ENCODE measurements at places on chromosomes 5 and 9.

GRCh38 chr9:73199448-73199847, 47.8 kb downstream of the ANXA1 start:
- no peak for ATAC-seq

GRCh38 chr9:38344566-38345324, 47.8 kb upstream of the ALDH1B1 start:
- no peak for ATAC-seq

GRCh38 chr5:17431272-17432050, 66.6 kb upstream of the TAF11L2 start:
- no peak for ATAC-seq

DNA sequence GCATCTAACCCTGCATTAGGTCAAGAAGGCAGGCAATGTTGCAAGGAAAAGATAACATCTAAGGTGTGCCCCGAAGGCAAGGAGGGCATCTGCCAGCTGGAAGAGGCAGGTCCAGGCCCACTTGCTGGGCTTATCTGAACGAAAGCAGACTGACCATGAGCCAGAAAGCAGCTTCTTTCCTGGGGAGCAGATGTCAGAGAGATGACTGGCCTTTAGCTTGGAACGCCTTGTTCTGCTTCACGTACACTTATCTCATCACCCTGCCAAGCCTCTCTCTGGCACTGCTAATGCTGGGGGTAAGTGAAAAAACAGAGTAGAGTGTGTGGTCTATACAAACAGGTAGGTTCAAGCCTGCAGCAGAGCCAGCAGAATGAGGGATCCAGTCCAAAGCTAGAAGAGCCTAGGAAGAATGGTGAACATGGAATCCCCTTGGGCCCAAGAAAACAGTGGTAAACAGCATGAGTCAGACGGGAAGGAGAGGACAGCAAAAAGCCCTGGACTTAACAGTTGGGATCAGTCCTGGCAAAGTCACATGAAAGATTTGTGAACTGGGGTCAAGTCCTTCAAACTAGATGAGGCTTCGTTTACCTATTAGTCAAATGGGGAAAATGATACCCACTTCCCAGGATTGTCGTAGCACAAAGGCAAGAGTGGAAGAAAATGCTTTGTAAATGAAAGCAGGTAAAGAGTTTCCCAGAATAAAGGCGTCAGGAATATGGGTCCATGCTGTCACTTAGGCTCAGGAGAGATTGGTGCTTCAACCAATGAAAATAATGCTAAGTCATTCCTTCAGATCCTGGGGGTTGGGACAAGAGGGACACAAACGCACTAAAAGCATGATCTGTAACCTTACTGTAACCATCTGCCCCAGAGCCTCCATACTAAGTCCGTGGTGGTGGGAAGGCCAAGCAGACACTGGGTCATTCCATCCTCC, 200.9 kb downstream of the SLIT3 start:
- peak; percentile 21 for ATAC-seq

DNA sequence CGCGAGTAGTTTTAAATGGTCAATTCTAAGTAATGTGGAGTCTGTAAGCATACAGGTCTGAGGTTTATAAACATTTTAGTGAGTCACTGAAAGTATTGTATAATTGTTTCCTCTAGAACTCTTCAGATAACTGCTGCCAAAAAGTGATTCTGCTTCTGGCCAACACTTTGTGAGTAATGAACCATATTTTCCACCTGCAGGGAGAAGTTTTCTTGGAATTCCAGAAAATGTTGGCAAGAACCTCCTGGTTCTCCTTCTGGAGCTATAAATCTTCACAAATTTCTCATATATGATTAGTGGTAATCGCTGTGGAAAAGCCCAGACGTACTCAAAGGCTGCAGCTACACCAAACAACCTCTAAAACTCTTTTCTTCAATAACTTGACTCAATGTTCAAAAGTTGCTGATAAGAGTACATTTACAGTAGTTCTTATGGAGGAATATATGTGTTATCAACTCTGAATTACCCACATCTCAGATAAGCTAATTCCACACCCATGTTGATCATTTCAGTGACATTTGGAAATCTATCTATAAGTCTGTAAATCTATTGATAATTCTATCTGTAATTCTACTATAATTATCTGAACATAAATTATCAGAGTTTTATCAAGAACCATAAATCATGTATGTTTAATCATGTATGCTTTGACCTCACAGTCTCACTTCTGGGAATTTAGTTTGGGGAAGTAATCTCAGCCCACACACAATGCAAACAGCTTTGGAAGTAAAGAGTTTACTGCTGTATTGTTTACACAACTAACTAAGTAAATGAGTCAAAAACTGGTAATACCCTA, 74.1 kb downstream of the FNBP1 start:
- peak; percentile 91 for ATAC-seq

- no peak for ATAC-seq
Observed at GRCh38 chr5:67195406-67196275, 958 bp downstream of the CD180 start.

DNA sequence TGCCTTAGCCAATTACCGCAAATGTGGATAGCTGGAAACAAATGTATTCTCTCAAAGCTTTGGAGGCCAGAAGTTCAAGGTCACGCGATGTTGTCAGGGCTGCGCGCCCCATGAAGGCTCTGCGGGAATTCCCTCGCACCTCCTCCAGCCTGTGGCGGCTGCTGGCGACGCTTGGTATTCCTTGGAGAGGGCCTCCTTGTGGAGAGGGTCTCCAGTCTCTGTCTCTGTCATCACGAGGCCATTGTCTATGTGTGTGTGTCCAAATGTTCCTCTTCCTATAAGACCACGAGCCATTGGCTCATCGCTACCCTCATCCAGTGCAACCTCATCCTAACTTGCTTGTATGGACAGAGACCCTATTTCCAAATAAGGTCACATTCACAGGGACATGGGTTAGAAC, 97.5 kb downstream of the ANKRD33B start:
- ATAC-seq, result no peak

GRCh38 chr5:110968246-110969005, 103.1 kb upstream of the TSLP start:
- no peak for ATAC-seq

- no peak for ATAC-seq
Observed at GRCh38 chr9:35277628-35278359, 116.0 kb downstream of the UNC13B start.

GRCh38 chr9:28407351-28407750, 834.1 kb upstream of the C9orf72 start:
- no peak for ATAC-seq

DNA sequence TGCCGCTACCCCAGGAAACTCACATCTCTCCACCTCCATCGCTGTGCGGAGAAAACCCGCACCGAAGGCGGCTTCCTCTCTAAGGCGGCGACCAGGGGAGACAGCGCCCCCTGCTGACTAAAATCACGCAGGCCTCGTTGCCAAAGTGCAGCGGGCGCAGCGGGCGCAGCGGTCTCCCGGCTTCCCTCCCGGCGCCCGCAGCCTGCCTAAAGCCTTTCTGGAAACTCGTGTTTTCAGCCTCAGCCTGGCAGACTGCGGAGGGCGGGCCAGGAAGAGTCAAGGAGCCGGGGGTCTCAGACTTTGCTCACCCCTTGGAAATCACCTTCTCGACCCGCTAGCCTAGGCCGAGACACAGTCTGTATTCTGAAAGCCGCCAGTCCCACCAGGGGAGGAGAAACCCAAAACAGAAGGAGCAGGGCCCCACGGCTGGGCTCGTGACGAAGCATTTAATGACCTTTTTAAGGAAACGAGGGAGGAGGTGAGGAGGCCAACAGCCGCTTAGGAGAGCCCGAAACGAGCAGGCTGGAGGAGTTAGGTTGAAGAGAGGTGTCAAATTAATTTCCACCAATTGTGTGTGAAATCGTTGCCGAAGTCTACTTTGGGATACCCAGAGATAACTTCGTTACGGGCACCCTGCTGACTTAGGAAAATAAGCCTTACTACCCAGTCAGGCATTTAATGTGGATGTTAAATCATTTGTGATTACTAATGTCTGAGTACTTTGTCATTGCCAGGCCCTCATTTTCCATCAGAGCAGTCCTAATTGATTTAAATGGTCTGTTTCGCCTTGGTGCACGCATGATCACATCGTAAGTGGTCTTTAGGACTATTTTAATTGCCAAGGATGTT, 7.3 kb upstream of the FOXB2 start:
- ATAC-seq, result peak; percentile 90

DNA sequence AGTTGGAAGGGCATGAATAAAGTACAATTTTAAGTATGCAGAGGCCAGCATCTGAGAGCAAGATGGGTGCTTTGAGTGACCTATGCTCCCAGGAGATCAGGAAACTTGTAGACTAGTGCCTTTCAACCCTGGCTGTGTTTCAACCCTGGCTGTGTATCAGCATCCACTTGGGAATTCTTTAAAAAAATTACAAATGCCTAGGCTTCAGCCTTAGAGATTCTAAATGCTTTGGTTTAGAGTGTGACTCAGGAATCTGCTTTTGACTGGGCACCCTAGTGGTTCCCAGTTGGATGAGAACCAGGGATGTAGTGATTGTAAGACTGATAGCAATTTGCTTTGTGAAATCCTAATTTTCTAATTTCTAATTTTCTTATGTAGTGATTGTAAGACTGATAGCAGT, 65.6 kb downstream of the RALGPS1 start:
- no peak for ATAC-seq

- no peak for ATAC-seq
Observed at GRCh38 chr5:145236127-145236526, 599.0 kb downstream of the PRELID2 start.

DNA sequence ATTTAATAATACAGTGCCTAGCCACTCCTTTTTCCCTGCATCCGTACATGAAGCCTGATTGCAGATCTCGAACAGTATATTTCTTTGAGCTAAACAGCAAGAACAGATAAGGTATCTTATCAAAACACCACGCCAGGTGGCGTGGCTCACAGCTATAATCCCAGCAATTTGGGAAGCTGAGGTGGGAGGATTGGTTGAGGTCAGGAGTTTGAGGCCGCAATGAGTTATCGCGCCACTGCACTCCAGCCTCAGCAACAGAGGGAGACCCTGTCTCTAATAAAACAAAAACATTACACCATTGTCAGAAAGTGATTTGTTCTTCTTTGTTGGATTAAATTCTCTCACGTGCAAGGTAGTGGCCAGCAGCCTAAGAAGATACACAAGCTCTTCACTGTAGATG, 291.2 kb upstream of the DMRT1 start:
- ATAC-seq, result no peak

DNA sequence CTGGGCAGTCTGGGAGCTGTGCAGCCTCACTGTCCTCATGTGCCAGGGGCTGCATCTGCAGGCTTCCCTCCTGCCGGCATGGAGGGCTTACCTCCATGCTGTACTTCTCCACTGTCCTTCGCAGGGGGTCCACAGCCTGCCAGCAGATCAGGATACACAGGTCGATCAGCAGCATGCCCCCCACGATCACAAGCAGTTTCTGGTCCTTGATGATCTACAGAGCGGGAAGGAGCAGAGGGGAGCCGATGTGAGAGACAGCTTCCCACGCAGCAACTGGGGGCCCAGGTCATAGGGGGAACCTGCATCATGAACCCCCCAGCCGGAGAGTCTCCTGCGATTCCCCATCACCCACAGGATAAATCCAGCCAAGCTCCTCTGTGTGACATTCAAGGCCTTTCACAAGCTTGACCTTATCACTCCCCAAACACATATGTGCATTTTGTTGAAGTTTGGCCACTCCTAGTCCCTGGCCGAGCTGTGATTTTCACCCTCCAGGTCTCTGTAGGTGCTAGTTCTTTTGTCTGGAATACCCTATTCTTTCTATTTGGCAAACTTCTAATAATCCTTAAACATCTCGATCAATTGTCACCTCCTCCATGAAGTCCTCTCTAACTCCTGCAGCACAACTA, 107.3 kb upstream of the TBC1D2 start:
- ATAC-seq, result no peak

GRCh38 chr5:170503990-170504596, at the start of gene KCNIP1:
Gene KCNIP1, plus strand, starts transcription at chr5:170504020.
- peak; percentile 81 for ATAC-seq

DNA sequence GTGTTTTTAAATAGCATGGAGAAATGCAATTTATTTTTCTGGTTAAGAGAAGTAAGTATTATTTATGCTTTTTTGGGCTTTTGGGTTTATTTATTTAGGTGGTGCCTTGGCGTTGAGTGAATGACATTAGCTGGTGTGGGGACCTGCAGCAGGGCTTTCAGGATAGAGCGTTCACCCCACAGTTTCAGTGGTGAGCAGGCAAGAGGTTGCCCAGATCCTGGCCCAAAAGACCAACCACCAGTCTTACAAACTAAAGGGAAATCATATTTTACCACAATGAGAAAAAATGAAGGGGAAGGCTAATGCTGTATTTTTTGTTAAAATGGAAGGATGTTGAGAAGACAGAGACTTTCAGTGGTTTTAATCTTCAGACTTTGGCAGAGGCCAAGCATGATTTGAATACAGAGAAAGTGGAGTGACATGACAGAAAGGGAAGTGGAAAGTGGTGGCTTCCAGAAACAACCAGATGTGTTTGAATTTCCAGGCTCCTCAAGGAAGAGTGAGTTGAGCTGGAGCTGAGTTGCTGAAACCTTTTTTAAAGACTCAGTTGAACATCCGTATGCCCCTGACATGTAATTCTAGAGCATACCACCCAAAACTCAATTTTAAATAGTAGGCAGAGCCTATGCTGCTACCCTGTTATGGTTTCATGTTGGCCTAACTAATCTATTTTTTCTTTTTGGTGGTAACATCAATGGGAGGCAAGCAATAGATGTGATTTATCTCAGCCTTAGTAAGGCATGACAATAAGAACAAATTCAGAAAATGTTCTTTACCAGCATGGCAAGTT, 94.8 kb downstream of the AOPEP start:
- ATAC-seq, result no peak

DNA sequence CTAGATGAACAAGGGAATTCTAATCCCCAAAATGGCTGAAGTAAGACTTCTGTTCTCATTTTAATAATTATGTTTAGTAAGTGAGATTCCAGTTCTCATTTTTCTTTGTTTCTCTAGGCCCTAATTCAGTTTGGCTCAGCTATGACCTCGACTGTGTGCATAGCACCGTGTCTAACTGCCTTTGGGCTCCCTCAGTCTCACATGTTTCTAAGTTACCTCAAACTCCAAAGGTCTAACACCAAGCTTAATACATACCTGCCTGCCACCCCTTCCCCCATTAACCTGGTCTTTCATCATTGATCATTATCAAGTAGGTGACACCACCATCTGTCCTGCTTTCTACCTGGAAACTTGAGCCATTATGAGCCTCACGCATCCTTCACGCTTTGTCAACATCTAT, 273.2 kb downstream of the SAXO1 start:
- ATAC-seq, result no peak

GRCh38 chr5:164860896-164861295, 1355.5 kb downstream of the MAT2B start:
- ATAC-seq, result no peak

GRCh38 chr5:148831590-148832565, 5.5 kb downstream of the ADRB2 start:
- ATAC-seq, result no peak

DNA sequence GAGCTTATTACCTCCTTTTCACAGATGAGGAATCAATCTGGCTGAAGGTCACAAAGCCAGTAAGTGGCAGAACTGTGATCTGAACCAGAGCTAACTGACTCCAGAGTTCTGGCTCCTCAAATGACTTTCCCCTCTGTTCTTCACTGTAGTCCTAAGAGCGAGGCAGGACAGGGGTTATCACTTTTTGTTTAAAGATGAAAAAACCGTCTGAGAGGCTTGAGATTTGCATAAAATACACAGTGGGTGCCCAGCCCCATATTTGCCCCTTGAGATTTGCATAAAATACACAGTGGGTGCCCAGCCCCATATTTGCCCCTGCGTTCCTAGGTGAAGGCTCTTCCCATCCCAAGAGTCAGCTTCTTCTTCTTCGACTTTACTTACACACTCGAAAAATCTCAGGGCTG, 667 bp downstream of the FBXO10 start:
- ATAC-seq, result peak; percentile 55

- ATAC-seq, result peak; percentile 15
Observed at GRCh38 chr5:178207183-178207916, 3.0 kb downstream of the HNRNPAB start.

GRCh38 chr9:126439402-126439765, 112.8 kb downstream of the MVB12B start:
- peak; percentile 74 for ATAC-seq
